ENCODE measurements at places on chromosomes 4 and X.

DNA sequence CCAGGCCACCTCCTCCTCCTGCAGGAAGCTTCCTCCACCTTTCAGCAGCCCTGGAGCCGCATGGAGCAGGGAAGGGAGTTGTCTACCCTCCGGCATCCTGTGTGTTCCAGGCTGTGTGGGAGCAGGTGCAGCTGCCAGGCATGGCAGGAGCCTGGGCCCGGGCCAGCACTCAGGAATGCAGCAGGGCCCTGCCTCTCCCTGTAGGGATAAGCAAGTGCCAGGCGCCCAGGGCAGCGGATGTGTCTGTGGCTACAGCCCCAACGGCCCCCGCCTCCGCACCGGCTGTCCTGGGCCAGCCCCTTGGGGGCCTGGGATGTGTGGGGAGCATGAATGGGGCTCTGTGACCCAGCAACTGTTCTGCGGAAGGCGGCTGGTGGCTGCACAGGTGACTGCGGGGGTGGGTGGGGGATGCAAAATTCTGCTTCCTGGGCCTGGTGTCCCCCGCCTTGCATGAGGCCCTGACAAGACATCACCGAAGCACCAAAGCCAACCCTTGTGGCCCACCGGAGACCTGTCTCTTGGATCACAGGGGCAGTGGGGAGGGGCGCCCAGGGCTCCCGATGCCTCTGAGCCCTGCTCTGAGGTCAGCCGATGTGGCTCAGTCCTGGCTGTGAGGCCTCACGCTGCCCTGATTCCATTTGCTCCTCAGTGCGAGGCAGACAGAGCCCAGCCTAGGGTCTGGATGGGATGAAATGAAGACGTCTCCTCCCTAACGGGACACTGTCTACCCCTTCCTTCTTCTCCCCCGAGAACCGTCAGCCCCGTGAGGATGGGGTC lies 1.4 kb upstream of the DOK7 start:
- DNase-seq, result no peak

DNA sequence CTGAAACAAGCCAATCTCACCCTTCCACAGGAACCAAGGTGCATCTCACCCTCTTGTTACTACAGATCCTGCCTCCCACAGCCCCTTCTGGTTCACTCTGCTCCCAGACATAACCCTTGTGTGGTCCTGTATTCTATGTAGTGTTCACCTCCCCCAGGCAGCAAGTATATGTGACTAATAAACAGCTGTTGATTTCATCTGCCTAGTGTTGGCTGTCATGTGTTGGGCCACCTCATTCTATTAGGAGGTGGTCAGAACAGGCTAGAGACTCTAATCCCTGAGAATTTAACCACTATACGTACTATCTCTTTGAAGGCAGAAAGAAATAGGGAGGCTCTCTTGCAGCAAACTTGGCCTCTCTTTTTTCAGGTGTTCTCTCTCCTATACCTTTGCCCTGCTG lies 134.3 kb upstream of the RPL34 start:
- DNase-seq, result no peak

DNA sequence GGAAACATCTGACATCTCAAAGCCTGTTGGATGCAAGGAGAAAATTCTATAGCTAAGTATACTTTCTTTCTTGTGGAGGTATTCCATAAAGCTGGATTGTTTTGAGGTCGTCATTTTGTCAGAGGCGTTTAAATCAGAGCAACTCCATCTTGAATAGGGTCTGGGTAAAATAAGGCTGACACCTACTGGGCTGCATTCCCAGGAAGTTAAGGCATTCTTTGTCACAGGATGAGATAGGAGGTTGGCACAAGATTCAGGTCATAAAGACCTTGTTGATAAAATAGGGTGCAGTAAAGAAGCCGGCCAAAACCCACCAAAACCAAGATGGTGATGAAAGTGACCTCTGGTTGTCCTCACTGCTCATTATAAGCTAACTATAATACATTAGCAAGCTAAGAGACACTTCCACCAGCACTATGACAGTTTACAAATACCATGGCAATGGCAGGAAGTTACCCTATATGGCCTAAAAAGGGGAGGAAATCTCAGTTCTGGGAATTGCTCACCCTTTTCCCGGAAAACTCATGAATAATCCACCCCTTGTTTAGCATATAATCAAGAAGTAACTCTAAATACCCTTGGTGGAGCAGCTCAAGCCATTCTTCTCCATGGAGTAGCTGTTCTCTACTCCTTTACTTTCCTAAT lies 11.9 kb downstream of the HSD17B13 start:
- no peak for DNase-seq

DNA sequence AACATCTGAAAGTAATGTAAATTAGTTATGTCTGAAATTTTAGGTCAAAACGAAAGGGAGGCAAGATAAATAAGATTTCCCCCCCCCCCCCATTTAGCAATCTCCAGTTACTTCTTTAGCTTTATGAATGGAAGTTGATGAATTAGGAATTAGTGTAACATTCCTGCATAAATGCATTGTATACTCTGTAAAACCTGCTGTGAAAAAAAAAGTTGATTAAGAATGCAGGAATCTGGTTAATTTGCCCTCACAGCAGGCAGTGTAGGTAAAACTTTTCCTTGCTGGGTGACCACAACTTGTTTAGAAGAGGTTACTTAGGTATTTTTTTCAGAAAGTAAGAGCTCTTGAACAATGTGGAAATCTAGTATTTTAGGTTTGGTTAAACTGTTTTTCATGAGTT lies 15.3 kb downstream of the LARP7 start:
- DNase-seq, result no peak

GRCh38 chr4:8383016-8383415 lies 57.5 kb downstream of the ACOX3 start:
- DNase-seq, result no peak

GRCh38 chr4:151564321-151564720 lies 155.3 kb downstream of the FHIP1A start:
- no peak for DNase-seq

DNA sequence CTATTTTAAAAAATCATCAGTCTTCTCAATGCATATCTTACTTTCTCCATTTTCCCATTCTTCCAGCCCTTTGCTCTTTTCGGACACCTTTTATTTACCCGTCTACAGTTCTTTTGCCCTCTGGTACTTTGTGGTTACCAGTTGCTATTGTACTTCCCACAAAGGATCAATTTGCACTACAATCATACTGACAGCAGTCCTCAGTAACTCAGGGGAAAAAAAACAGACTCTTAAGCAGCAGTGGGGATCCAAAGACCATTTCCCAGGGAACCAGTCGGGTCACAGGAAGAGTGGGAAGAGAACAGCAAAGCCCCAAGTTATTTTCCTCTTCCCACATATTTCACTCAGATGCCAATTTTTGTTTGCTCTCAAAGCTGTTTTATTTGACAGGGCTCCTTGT lies 23.1 kb downstream of the DMD start:
- no peak for DNase-seq

- no peak for DNase-seq
Measured at GRCh38 chr4:129232589-129233337, 136.8 kb downstream of the C4orf33 start.

DNA sequence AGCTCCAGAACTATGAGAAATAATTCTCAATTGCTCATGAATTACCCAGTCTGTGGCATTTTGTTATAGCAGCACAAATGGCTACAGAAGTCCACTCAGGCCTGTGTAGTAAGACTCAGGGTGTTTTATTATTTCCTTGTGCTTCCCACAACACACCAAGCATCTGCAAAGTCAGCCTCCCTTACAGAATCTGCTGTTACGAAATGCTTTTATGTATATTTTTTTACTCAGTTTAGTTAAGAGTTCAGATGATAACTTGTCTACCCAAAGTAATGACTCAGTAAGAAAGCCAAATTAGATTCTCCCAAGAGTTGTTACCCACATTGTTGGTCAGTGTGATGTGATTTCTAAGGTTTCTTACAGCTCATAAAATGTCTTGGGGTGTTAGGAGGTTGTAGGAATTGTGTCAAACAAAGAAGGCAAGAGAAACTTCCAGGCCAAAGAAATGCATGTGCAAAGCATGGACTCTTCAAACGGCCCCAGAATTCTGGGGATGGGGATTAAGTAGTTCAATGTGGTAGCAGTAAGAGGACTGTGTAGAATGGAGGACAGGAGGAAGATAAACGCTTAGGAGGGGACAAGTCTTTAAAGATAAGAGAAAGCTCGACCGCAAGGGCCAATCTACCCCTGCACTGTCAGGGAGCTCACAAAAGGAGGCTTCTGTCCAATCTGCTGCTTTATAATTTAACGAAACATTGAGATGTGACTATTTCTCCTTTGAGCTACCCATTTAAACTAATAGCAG lies 35.4 kb upstream of the TMEM184C start:
- DNase-seq, result no peak

- DNase-seq, result no peak
Measured at GRCh38 chrX:7109049-7109531, 38.4 kb upstream of the STS start.

- DNase-seq, result no peak
Measured at GRCh38 chrX:132559101-132559500, 70.3 kb upstream of the MBNL3 start.

DNA sequence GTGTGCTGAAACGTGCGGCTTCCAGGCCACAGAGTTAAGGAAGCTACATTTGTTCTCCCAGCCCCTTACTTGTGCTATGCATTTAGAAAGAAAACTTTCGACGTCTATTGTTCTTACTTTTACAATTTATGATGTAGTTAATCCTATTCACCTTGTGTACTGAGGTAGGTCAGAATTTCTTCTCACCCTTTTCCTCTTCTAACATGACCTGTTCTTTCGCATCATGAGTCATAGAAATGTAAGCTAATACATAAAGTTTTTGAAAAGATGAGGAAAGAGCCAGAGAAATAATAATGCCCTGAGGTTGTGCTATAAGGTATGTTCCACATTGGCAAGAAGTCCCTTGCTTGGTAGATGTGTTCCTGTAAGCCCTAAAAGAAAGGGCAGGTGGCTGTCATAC lies 298.3 kb downstream of the TRIML1 start:
- DNase-seq, result no peak

- DNase-seq, result no peak
Measured at GRCh38 chr4:105346869-105347268, 127.0 kb downstream of the PPA2 start.

GRCh38 chrX:17682259-17682658 lies 55.0 kb upstream of the SCML1 start:
- no peak for DNase-seq

DNA sequence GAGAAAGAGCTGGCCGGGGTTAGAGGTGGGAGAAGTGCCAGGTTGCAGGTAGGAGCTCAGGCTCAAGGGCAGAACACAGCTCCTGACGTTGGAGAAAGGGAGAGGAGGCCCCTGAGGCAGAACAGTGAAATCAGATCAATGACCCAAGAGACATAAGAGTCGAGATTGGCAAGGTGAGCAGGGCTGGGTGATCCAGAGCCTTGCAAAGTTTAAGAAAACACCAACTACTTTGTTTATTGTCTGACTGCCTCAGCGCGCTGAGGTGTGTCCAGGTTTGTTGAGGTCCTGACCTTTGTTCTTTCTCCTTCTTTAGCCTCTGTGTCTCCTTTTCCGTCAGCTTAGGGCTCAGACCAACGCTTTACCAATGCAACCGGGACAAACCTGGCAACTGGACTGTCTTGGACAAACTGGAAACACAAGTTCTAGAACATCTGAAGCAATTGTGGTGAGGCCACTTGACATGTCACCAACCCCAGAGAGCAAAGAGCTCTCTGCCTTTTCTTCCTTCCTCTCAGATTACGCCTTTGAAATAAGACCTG lies 28.3 kb downstream of the CHRNA9 start:
- DNase-seq, result no peak

DNA sequence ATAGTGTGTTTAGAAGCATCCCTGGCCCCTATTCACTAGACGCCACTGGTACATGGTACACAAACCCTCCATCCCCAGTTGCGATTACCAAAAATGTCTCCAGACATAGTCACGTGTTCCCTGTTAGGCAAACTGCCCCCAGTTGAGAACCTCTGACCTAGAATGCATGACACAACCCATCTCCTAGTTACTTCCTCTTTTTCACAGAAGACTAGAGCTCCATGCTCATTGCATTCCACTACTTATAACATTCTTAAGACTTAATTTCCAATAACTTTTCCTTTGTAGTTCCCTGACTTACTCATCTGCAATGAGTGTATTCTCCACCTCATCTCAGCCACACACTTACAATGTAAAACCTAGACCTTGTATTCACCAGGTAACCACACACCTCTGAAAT lies 68.6 kb downstream of the PRSS12 start:
- DNase-seq, result no peak

DNA sequence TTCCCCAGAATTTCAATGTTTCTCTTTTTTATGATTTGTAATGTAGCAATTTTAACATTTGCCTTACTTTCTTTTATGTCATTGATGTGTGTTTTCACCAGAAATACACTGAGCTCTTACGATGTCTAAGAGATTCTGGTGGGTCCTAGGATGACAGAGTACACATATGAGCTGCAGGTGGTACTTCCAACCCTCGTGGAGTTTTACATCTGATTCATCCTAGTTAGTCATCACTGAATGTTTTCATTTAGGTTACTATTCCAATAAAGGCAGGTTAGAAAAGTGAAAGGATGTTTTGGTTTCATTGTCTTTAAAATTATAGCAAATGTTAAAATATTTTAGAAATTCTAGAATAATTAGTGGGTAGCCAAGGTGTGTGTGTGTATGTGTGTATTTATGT lies 605.9 kb downstream of the ADGRL3 start:
- no peak for DNase-seq

DNA sequence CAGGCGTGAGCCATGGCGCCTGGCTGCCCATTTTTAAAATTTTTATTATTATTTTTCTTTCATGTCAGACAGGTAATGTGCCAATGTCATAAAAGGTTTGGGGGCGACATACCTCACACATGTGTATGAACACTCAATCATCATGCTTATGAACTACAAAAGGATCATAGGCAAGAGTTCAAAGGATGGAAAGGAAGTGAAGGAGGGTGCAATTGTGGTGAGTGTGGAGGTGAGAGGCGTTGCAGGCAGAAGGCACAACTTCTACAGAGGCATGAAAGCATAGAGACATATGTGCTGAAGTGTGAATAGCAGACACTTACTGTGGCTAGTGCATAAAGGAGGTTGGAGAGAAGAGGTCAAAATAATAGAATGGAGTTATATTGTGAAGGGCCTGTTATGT lies 4.0 kb downstream of the IGFBP7 start:
- DNase-seq, result no peak

- no peak for DNase-seq
Measured at GRCh38 chr4:123588631-123589241, 192.1 kb downstream of the SPRY1 start.

DNA sequence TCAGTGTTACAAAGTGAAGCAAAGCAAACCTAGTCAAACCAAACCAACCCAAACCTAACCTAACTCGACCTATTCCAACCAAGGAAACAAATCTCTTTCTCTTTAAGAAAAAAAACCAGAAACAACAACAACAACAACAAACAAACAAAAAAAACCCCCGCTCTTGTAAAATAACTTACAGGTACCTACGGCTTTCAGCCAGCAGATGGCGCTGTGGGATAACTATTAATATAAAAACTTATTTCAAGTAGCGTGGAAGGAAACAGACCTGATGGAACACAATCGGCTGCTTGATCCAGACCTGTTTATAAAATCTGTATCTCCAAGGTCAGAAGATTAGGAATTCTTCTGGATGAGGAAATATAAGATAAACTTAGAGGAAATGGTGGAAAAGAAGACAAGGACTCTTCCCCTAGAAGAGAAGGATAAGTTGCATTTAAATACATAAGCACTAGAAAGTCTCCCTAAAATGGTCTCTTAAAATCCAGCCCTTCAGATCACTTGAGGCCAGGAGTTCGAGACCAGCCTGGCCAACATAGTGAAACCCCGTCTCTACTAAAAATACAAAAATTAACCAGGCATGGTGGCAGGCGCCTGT lies 34.4 kb upstream of the CDKL5 start:
- peak; percentile 47 for DNase-seq

GRCh38 chr4:168787334-168787733 lies 222.7 kb downstream of the CBR4 start:
- no peak for DNase-seq

Measured in stimulated activated CD8-positive, alpha-beta memory T cell treated with anti-CD3 and anti-CD28 coated beads, Interleukin-4, amount 100 ng/mL, for 1 hour (primary cell).